ENCODE measurements at places on chromosomes 7 and 10. TPM values are rescaled to one million over a fixed set of nuclear protein-coding genes. Genes with fewer than 3 reads are reported as not detected.

The ABCB1 gene
- total RNA-seq = 3.7 TPM

The GNB2 gene
- 239 TPM for total RNA-seq

The PTPRZ1 gene
- not detected for total RNA-seq

The TRDMT1 gene
- total RNA-seq = 9.8 TPM

The CASD1 gene
- 12.5 TPM for total RNA-seq

The UROS gene
- total RNA-seq = 51.8 TPM

The BMS1 gene
- total RNA-seq = 21.0 TPM

The ASAH2 gene
- total RNA-seq = 1.3 TPM

The NKX2-3 gene
- total RNA-seq = not detected

The ADAM12 gene
- total RNA-seq = 0.14 TPM

The HACD1 gene
- total RNA-seq = 0.86 TPM

The HOXA10 gene
- not detected for total RNA-seq

The CCL24 gene
- not detected for total RNA-seq

The TRIP6 gene
- total RNA-seq = 30.8 TPM

The WNT16 gene
- total RNA-seq = not detected

The EBLN1 gene
- not detected for total RNA-seq

The ZNF735 gene
- not detected for total RNA-seq

The TMEM236 gene
- total RNA-seq = 0.05 TPM

The PNLIPRP3 gene
- not detected for total RNA-seq

The NAPEPLD gene
- 12.7 TPM for total RNA-seq

The PLPP4 gene
- total RNA-seq = not detected

The OGDHL gene
- total RNA-seq = 0.20 TPM

The SLC39A12 gene
- not detected for total RNA-seq

The GPR22 gene
- not detected for total RNA-seq

The AKR1C2 gene
- not detected for total RNA-seq

The GIGYF1 gene
- total RNA-seq = 43.5 TPM

The TUBB8 gene
- total RNA-seq = not detected

The GBX1 gene
- not detected for total RNA-seq

The VENTX gene
- not detected for total RNA-seq

The LBX1 gene
- not detected for total RNA-seq

The KDM7A gene
- total RNA-seq = 13.4 TPM

The SLC13A1 gene
- total RNA-seq = 0.05 TPM

The UBE3C gene
- 69.1 TPM for total RNA-seq

The PPP1R17 gene
- total RNA-seq = not detected

The SPDYE3 gene
- not detected for total RNA-seq

The NXPH1 gene
- not detected for total RNA-seq

The MMRN2 gene
- not detected for total RNA-seq

The FOXP2 gene
- not detected for total RNA-seq

The GBF1 gene
- total RNA-seq = 51.8 TPM

The C10orf62 gene
- total RNA-seq = not detected

The GNAT3 gene
- not detected for total RNA-seq

The LAMB4 gene
- total RNA-seq = not detected

The HOXA3 gene
- not detected for total RNA-seq

The PNLIPRP2 gene
- not detected for total RNA-seq

The CFTR gene
- total RNA-seq = 0.02 TPM

The TUBAL3 gene
- total RNA-seq = not detected

The PURB gene
- 26.6 TPM for total RNA-seq

The UTF1 gene
- total RNA-seq = not detected

The THSD7A gene
- total RNA-seq = not detected

The ITGB8 gene
- total RNA-seq = not detected

The AHCYL2 gene
- 14.0 TPM for total RNA-seq

The PRKG1 gene
- not detected for total RNA-seq

The C10orf88 gene
- total RNA-seq = 12.3 TPM

The C7orf33 gene
- total RNA-seq = not detected

The MAGI2 gene
- total RNA-seq = not detected

The IRF5 gene
- 8.0 TPM for total RNA-seq
